Endothelial cell (in vitro differentiated cells): ENCODE measurements at places on chromosomes 5 and 9.
A peak's percentile ranks its signal among the peaks of the same experiment; 100 is the strongest.

DNA sequence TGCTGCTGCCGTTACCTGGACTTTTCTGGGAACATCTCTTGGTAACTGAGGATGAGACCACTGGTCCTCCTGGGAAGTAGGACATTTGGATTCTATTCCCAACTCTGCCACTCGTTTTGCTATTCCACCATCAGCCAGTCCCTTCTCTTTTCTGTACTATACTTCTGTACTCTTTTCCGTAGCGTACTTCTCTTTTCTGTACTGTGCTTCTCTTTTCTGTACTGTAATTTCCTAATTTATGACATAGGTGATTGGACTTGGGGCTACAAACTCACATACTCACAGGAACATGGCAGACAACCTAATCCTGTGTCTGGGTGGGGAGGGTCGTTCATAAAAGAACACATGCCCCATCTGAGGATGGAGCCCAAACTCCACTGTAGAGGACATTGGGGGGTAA lies 335.3 kb upstream of the PANK3 start:
- no peak for DNase-seq

DNA sequence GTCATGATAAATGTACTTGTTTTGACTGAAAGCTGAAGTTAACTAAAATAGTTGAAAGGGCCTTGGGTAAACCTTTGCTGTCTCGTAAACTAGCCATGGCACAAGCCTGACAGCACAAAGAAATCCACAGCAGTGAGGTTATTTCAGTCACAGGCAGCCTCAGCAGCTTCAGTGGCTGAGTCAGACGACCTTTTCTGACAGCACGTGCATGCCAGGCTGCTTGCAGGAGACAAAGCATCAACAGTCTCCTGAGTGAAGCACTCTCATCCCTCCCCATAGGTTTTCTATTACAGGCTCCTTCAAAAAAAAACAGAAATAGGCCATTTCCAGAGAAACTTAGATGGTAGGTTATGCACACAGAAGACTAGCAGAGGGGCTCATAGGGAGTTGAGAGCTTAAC lies 34.6 kb downstream of the OXCT1 start:
- no peak for DNase-seq

- DNase-seq = no peak
These were observed 690.4 kb upstream of the CDH18 start for GRCh38 chr5:20678386-20678785.

DNA sequence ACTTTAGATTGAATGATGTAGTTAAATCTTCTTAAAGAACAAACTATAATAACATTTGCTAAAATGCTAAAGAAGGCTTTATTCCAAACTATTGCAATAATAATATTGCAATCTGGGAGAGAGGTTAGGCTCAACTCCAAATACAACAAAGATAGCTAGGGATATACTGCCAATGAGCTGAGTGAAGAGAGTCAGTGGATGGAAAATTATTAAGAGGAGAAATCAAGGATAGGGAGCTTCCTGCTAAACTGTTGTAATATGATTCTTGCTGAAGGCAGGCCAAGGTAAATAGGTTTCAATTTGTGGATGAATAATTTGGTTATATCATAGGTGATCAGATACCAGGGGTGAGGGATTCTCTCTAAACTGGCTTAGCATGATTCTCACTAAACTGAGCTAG lies 1651.5 kb downstream of the EFNA5 start:
- no peak for DNase-seq

DNA sequence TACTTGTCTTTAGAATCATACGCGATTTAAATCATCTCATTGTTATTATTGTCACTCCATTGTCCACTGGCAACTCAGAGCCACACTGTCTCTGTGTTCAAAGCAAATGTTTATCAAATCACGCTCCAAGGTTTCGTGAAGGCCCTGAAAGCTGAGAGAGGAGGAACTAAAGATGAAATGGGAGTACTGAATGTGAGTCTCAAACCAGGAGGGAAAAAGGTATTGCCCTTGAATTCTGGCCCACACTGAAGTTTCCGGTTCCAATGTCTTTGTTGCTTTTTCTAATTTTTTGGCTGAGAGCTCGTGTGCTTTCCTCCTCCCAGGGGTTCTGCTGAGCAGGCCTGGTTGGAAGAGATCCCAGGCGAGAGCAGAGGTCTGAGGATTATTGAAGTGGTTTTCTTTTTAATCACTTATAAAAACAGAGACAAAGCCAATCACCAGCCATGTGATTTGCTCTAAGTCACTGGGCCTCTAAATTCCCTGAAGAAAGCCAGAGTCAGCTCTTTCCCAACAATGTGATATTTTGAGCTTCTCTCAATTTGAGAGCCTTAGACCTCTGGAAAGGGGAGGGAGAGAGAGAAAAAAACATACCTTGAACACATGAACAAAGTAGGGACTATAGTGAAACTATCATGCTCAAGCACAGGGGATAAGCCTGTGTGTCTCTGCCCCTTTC lies 420.8 kb upstream of the GRAMD2B start:
- no peak for DNase-seq

DNA sequence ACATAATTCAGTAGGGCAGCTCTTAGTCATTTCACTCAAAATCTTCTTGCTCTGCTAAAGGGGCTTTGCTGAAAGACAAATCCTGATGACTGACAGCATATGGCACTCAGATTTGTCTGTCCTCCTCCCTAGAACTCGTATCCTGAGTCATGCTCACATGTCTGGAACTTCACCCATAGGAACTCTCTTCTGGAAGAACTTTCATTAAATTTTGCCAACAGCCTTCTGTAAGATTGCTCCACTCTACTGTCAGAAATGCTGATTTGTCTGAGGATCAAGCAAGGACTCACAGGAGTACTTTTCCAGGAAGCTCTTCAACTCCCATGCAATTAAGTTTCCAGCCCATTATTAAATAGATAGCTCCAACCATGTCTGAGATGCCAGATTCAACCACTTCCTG lies 59.8 kb upstream of the SNX2 start:
- DNase-seq = no peak

DNA sequence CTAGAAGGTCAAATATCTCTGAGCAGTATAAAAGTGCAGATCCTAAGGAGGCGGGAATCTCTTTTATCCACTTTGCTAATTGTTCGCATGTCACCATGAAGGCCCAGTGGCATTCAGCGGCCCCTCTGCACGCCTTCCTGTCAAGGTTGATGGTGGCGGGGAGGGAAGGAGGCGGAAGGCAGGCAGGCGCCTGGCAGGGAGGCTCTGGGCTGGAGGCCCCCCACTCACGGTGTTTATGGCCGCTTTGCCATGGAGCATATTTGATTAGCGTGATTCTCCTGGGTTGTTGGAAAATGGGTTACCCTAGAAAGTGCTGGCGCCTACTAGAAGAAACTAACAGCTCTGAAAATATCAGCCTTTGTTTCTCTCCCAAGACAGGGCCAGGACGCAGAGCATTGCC lies 209.6 kb downstream of the FSTL4 start:
- DNase-seq = peak; percentile 1

DNA sequence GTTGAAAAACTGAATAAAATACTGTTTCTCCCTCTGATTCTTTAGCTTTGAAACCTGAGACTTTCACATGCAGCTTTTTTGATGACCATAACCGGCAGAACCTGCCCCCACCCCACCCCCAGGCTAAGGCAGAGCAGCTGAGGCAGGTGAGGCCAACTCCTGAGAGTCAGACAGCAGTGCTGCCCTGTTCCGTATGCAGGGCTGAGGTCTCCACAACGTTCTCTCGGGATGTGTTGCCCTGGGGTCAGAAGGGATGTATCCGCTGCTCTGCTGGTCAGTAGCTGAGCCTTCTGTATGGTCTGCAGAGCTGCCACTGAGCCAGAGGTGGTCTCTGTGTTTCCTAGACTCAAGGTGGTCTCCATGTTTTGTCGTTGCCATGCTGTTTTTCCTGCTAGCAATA lies 190.5 kb downstream of the AOPEP start:
- no peak for DNase-seq

DNA sequence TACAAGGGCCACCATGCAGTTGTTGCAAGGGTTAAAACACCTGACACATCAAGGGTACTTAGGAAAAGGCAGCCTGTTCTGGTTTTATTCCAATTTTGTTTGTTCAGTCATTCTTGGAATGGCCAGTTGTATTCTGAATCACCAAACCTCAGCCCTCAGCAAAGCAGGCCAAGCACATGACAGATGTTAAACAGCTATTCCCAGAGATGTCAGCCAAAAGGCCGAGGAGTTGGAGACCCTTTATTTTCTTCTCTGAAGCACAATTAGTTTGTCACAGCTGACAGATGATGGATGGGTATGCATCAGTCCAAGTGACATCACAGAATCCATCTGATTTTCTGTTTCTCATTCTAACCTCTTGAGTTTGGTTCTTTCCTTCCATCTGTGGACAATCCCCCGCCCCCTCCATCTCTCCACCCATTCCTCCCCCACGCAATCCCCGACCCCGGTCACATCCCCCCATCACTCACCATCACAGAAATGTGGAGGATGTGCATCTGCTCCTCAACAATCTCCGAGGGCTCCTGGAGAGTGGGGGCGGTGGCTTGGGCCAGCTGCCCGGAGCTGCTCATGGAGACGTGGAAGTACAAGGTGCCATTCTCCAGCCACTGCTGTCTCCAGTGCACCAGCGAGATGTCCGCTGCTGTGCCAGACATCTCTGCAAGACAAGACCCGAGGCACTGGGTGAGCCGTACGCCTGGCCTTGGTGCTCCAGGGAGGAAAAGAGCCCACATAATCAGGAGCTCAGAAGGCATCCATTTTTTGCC lies 123.8 kb downstream of the ASTN2 start:
- DNase-seq = no peak

- DNase-seq = no peak
These were observed 67.7 kb downstream of the ABCA1 start for GRCh38 chr9:104860263-104860662.

GRCh38 chr9:120536949-120537640 lies 42.9 kb downstream of the CDK5RAP2 start:
- DNase-seq = no peak

- no peak for DNase-seq
These were observed 8.5 kb downstream of the ELL2 start for GRCh38 chr5:95953021-95953702.

- no peak for DNase-seq
These were observed 182.9 kb upstream of the MEF2C start for GRCh38 chr5:89065919-89066318.

GRCh38 chr9:20529837-20530236 lies 92.5 kb downstream of the MLLT3 start:
- no peak for DNase-seq

GRCh38 chr5:83177803-83178202 lies 100.5 kb downstream of the XRCC4 start:
- DNase-seq = no peak

DNA sequence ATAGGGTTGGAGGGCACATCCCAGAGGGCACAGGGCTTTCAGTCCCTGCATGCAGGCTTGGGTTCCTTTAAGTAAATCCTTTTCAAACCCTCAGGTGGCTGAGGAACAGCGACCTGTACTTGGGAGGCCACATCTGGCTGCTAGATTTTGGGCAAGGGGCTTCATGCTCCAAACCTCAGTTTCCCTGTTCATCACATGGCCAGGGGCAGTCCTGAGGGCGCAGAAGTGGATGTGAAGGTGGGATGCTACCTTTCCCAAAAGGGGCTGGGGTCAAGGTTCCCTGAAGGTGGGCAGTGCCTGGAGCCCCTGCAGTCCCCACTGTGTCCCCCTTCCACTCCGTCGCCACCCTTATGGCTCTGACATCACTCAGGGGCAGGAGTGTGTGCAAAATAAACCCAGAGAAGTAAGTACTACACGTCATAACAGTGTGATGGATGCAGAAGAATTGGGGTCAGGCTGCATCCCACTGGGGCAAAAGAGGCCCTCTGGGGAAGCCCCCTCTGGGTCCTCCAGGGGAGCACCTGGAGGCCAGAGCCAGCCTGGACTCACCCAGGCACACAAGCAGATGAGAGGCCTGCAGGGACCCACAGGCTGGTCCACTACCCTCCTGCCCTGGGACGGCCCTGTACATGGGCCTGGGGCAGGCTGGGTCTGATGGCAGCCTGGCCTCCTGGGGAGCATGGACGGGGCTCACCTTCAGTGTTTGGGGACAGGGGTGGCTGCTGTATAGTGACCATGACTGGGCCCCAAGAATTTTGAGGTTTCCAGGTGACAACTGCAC lies 1.9 kb upstream of the CARD19 start:
- no peak for DNase-seq

- no peak for DNase-seq
These were observed 38.7 kb upstream of the GABBR2 start for GRCh38 chr9:98747476-98747875.

DNA sequence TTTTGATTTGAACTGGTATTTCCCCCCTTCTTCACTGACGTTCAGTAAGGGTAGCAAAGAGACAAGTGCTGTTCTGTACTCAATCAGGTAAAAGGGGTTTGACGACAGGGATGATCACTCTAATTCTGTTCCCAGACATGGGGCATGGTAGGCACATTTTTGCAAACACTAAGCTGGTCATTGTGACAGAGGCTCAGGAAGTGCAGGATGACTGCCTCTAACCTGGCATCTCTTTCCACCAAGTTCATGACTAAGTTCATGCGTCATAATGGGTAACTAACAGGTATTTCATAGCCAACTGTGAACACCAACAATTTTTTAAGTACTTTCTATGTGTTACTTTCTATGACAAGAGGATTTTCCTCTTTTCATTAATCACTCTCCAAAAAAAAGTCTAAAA lies 166.5 kb downstream of the MAPKAP1 start:
- no peak for DNase-seq

- DNase-seq = peak; percentile 16
These were observed 11.8 kb downstream of the RBM18 start for GRCh38 chr9:122252796-122253195.

- DNase-seq = no peak
These were observed 64.3 kb upstream of the C6 start for GRCh38 chr5:41277476-41278245.

- DNase-seq = no peak
These were observed 22.7 kb downstream of the CHD1 start for GRCh38 chr5:98905857-98906688.

DNA sequence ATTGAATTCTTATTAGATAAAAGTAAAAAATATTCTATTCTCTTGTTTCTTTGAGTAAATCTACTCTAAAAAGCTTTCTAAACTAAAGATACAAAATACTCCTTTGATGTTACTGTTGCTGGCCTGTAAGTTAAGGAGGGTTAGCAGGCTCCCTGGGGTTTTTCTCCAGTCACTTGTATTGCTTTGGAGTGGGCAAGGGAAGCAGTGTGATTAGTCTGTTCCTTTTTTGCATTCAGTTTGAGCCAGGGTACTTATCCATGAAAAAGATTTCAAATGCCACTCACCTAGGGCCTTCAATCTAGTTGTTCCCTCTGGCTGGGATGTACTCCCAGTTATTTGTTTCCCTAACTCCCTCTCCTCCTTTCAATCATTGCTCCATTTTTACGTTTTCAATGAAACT lies 256.2 kb upstream of the SMC2 start:
- no peak for DNase-seq

DNA sequence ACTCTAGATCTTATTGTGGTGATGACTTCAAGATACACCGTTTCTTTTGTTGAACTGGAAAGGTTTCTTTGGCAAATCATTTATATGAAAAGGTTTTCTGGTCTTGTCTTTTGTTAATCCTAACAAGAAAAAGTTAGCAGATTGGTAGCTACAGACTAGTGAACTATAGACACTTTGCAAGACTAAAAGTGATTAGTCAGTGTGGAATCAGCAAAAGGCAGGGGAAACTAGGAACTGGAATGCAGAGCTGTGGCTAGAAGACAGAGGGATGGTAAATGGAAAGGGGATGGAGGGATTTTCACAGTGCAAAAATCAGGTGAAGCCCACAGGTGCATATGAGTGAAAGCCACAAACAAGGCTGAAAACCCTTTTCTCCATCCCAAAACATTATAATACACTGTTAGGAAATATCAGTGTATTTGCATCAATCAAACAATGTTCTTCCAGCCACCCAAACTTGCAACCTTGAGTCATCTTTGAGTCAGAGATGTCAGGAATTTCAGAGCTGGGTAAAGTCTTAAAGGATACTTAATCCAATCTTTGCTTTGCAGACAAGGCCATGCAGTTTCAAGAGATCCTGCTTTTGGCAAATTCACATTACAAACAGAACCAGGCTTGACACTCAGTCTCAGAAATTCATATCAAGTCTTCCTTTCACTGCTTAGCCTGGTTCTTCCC lies 52.7 kb downstream of the PLK2 start:
- DNase-seq = no peak
